Stimulated activated CD4-positive, alpha-beta T cell treated with anti-CD3 and anti-CD28 coated beads, Interleukin-4, amount 100 ng/mL, for 1 hour (primary cell): ENCODE measurements at places on chromosomes 6 and 20.

DNA sequence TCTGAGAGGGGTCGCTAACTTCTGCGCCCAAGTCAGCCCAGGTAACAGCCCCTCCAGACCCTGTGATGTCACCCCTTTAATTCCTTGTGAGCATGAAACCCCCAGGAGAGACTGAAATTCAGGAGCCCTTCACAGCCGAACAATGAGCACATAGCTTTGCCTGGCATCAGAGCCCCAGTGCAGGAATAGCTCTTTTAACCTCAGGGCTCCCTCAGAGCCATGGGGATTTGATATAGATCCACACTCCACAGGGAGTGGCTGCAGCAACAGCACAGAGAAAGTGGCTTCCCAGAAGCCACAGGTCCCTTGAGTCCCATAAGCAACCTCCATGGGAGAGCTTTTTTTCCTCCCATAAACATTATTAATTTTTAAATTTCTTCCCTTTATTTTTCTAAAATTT lies 150.0 kb upstream of the MARCKS start:
- no peak for DNase-seq

- DNase-seq, result no peak
Measured at GRCh38 chr6:129321303-129321702, 388.7 kb downstream of the ARHGAP18 start.

GRCh38 chr20:753136-753535 lies 15.2 kb downstream of the SLC52A3 start:
- DNase-seq, result no peak

GRCh38 chr20:44204156-44204831 lies 6.3 kb downstream of the OSER1 start:
- DNase-seq, result no peak

DNA sequence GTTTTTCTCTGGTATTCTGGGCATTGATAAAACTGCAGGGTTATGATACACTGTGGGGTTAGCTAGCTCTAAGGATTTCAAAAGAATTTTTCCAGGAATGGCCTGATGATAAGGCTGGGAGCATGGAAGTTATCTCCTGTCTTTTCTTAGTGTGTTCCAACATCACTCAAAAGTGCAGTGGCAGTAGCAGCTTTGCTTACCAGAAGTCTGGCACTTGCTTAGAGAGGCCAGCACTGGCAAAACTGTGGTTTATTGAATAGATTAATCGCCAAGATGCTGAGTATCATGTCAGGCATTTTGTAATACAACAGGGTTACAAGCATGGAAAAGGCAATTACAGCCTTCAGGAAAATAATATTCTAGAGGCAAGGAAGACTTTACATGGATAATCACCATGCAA lies 719.5 kb upstream of the GJE1 start:
- no peak for DNase-seq

GRCh38 chr6:83270971-83271719 lies 78.0 kb downstream of the RWDD2A start:
- no peak for DNase-seq

DNA sequence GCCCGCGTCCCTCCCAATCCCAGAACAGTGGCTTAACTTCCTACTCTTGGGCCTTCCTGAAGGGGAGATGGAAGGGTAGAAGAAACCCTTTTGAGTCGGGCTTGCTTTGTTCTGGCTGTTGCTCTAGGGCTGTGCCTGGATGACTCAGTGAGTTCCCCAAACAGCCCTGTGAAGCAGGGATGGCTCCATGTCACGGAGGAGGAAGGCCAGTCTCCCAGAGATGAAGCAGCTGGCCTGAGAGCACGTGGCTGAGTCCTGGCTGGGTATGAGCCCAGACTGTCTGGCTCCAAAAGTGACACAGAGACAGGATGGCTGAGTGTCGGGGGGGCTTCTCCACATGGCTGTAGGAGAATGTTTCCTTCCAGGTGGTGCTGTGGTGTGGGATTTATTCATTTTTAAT lies 4.6 kb downstream of the SYTL3 start:
- no peak for DNase-seq

GRCh38 chr6:52728394-52728793 lies 34.9 kb downstream of the GSTA2 start:
- no peak for DNase-seq

DNA sequence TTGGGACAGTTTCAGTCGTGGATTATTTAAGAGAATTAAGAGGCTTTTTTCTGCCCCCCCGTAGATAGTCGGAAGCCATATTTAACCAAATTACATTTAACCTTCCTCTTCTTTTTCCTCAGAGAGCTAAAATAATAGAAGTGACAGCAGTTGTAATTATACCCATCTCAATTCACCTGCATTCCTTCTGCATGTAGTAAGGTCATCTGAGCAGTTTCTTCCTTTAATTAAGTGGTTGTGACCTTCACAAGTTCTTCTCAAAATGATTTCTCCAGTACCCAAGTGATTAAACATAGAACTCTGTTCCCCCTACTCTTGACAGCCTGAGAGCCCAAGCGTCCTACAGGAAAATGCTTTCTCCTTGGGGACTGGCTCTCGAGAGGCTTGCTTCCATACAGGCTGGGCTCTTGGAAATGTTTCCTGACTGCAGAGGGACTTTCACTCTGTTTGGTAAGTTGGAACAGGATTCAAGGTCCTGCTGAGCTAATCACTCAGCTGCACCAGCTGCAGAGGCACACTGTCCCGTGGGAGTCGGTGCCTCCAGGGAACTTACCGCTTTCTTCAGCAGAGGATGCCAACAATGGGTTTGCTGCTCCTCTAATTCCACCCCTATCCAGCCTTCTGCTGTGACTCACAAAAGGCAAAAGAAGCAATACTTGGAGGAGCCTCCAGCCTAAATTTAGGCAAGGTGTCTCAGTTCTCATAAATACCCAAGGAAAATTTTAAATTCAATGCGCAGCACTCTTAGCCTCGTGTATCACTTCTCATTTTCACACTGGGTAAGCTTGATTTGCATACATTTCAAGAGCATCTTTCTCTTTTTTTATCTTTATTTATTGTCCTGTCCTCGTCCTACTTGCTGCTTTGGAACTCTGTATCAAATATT lies 414.9 kb downstream of the KIF16B start:
- no peak for DNase-seq

DNA sequence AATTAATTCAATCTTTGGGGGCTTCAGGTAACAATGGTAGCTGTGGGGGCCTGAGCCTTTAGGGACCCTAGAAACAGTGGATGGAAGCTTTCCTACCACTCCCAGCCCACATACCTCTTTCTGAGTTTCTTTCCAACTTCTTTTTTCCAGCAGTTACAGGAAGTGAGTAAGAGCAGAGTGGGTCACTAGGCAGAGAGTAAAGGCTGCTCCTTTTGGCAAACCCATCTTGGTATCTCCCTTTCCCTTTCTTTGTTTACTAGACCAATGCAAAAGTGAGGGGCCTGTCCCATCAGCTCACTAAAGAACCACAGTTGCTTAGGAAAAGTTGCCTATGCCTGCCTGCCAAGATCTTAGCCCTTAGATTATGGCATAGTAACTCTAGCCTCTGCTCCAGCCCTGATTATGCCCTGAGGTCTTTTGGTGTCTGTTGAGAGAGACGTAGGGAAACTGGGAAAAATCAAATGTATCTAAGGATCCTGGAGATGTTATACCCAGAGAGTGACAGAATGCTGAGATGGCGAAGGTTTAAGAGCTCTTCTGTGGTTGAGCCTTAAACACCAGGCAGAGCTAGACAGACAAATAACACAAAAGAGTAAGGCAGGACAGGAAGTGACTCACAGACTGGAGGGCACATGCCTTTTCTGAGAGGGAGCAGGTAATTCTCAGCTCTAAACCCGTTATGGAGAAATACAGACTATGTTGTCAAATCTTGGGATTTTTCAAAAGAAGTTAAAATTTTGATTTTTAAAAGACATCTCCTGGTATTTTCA lies 31.3 kb downstream of the TRMT6 start:
- DNase-seq, result no peak

DNA sequence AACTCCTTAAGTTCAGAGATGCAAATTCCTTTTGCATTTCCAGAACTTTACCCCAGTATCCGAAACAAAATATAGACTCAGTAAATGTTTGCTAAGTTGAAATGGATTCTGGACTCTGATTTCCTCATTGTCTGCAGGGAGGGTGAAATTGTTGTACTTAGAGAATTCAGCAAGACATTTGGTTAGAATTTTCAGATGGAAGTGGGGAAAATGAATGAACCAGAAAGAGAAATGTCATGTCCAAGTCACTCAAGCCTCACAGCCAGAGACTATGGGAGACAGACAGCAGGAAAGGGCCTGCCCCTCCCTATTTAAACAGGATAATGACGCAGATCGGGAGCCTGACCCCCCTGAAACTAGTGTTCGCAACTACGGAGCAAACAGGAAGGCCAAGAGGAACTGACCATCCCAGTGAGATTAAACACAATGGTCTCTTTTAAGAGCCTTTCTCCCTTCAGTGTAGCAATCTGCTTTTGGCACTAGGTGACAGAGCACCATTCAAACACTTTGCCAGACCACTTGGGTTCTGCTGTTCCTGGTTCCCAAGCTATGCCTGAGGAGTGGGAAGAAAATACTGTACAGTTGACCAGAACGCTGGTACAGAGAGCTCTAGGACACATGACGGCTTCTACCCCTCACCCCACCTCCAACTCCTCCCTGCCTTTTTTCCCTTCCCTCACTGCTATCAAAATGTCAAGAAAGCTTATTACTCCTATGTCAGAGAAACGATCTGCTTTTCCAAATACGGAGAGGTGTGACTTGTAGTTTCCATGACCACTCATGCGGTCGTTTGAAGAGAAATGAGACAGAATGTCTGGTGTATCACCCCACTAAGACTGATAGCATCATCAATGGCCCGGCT lies 13.7 kb downstream of the NEDD9 start:
- no peak for DNase-seq

GRCh38 chr20:6184086-6184485 lies 61.3 kb upstream of the FERMT1 start:
- DNase-seq, result no peak

DNA sequence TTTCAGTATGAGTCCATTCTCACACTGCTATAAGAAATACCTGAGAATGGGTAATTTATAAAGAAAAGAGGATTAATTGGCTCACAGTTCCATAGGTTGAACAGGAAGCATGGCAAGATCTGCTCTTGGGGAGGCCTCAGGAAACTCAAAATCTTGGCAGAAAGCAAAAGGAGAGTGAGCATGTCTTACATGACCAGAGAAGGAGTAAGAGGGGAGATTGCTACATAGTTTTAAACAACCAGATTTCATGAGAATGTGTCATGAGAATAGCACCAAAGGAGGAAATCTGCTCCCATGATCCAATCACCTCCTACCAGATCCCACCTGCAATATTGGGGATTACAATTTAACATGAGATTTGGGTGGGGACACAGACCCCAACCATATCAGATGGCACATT lies 672.4 kb downstream of the HTR1B start:
- DNase-seq, result no peak

DNA sequence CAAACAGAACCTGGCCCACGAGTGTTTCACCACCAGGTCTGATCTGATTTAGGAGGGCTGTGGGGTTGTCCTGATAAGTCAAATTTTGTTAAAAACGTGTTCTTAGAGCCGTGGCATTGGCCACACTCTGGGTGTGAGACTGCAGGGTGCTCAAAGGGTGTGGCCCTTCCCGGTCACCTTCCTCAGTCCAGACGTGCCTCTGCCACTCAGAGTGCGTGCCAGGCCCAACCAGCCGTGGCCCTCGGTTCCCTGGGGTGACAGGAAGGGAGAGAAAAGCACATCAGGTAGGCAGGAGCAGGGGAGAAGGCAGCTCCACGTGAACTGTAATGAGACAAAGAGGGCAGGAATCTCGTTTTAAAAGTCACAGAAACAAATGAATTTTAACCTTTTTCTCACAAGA lies 115.4 kb downstream of the FAM120B start:
- DNase-seq, result no peak

- DNase-seq, result peak; percentile 20
Measured at GRCh38 chr20:33679758-33680485, 5.7 kb upstream of the NECAB3 start.

GRCh38 chr6:134809130-134809529 lies 140.8 kb downstream of the ALDH8A1 start:
- DNase-seq, result no peak

DNA sequence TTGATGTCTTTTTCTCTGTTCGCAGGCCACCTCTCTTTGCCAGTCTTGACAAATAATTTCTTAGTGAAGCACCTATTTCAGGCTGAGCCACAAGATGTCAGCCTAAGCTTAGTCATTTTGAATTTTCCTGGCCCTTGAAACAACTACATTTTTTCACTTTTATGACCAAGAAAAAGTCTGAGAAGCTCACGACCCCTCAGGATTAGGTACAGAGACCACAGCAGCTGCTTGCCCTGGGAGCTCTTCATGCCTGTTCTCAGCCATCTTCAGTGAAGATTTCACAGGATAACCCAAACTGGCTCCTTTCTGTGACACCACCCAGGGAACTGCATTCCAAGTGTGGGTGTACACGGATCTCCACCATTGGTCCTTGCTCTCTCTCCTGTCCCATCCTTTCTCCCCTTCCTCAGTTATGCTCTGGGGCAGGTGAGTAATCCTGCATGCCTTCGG lies 38.4 kb upstream of the SPTLC3 start:
- DNase-seq, result no peak

- DNase-seq, result no peak
Measured at GRCh38 chr6:10000551-10000950, 414.3 kb downstream of the TFAP2A start.

DNA sequence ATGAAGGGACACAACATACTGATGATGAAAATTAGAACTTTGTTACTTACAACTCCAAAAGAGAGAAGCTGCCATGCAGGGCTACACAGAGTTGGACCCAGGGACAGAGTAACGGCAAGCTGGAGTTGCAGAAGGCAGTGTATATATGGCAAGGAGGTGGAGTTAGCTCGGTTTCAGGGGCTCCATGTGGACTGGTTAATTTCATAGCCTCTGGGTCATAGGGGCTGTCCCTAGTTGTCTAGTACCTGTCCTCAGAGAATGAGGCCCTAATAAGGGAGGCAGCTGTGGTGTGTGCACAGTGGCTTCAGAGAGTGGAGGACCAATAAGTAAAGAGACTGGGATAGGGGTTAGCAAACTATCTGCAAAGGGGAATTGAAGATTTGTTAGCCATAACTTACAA lies 7.9 kb upstream of the ZSCAN12 start:
- DNase-seq, result no peak

DNA sequence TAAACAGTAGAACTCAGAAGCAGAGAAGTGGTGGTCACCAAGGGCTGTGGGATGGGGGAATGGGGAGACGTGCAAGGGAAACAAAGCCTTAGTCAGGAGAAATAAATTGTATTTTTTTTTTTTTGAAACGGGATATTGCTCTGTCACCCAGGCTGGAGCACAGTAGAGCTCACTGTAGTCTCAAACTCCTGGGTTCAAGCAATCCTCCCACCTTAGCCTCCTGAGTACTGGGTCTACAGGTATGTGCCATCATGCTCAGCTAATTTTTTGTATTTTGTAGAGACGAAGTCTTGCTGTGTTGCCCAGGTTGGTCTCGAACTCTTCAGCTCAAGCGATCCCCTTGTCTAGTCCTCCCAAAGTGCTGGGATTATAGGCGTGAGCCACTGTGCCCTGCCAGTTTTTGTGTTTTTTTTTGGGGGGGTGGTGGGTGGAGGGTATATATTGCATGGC lies 3.4 kb downstream of the HSPA1B start:
- no peak for DNase-seq

DNA sequence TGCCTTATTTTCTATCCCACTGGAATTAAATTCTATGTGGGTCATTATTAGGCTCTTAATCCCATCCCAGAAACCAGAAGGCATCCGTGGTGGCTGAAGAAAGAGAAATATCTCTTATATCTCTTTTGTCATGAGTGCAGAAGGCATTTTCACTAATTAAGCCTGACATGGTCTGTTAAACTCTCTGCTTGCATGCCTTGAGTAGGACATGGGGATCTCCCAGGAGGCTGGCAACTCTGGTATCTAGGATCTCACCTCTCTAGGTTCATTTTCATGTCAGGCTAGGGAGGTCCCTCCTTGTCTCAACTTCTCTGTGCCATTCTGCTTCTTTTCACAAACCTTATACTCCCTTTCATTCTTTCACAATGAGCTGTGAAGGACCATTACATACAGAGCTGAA lies 25.3 kb upstream of the GPR63 start:
- no peak for DNase-seq

GRCh38 chr20:53901497-53902096 lies 168.8 kb downstream of the BCAS1 start:
- DNase-seq, result no peak
